ENCODE measurements at places on chromosomes 2 and 18. TPM values are rescaled to one million over a fixed set of nuclear protein-coding genes. Genes with fewer than 3 reads are reported as not detected.

DNA sequence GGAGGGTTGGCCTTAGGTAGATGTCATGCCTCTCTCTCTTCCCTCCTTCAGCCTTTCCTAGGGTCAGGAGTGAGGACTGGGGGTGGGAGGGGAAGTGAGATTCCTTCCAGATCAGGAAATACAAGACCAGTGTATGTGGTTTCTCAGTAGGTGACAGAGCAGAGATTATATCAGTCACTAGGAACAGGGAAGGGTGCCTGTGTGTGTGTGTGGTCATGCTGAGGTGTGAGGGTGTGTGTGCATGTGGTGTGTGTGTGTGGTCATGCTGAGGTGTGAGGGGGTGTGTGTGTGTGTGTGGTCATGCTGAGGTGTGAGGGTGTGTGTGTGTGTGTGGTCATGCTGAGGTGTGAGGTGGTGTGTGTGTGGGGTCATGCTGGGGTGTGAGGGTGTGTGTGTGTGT is 259.8 kb downstream of the LOXHD1 start:
- H3K27me3 ChIP-seq, result no peaks in the 10 kb centered on the region
- H3K27ac ChIP-seq, result no peak overlapping the region
- H3K36me3 ChIP-seq, result no peaks in the 10 kb centered on the region
- no peaks in the 10 kb centered on the region for H3K4me1 ChIP-seq

- H3K36me3 ChIP-seq, result peaks cover 7% of the 10 kb centered on the region
- no peak overlapping the region for H3K4me3 ChIP-seq
- no peaks in the 10 kb centered on the region for H3K27me3 ChIP-seq
- peak overlapping the region; percentile 2 for H3K27ac ChIP-seq
Observed at GRCh38 chr2:27932396-27932795, 41.9 kb downstream of the BABAM2 start.

DNA sequence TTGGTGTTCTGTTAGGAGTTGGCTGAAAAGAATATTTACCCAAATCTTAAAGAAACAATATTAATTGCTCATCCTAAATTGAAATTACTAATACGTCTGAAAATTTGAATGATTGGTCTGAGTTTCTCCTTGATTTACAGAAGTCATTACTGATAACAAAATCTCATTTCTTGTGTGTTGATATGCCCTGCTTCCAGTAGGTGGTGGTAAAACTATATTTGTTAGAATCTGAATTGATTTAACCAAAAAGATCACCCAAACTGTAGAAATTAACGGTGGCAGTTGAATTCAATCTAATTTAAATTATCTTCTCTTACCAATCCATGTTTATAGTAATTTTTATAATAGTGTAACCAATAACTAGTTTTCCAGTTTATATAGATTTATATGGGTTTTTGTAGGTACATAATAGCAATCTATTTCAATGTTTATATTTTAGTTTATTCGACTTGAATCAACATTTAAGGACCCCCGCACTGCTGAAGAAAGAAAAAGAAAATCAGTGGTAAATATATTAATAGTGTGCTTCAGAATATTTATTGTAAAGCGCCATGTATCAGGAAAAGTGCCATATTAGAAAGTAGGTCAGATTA is 38.3 kb downstream of the PAPOLG start:
- DNase-seq, result no peak

Gene NT5C1B
- not detected for total RNA-seq

Gene LONRF2
- 59.4 TPM for total RNA-seq

DNA sequence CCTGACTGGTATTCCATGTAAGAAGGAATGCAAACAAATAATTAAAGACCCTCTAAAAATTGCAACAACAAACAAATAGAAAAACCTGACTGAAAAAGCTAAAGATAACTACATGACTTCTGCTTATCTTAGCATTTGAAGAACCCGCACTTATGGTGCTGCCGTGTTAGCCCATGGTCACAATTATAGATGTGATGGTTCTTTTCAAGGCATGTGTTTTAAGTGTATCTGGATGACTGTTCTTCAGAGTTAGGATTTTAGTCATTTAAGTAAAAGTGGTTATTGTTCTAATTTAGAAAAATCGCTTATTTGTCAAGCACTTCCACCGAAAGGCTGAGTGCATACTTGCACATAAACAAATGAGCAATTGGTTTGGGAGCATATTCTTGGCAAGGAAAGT is 77.3 kb downstream of the CPS1 start:
- no peak for DNase-seq
- no peaks in the 10 kb centered on the region for H3K4me1 ChIP-seq
- no peak overlapping the region for H3K4me3 ChIP-seq
- no peak overlapping the region for H3K27ac ChIP-seq
- H3K27me3 ChIP-seq, result no peaks in the 10 kb centered on the region
- no peaks in the 10 kb centered on the region for H3K36me3 ChIP-seq

Data from adrenal gland (tissue), 19 donors.